ENCODE measurements at places on chromosomes 3 and 15.

- no peak for DNase-seq
Observed at GRCh38 chr3:135809021-135809634, 156.4 kb upstream of the PPP2R3A start.

DNA sequence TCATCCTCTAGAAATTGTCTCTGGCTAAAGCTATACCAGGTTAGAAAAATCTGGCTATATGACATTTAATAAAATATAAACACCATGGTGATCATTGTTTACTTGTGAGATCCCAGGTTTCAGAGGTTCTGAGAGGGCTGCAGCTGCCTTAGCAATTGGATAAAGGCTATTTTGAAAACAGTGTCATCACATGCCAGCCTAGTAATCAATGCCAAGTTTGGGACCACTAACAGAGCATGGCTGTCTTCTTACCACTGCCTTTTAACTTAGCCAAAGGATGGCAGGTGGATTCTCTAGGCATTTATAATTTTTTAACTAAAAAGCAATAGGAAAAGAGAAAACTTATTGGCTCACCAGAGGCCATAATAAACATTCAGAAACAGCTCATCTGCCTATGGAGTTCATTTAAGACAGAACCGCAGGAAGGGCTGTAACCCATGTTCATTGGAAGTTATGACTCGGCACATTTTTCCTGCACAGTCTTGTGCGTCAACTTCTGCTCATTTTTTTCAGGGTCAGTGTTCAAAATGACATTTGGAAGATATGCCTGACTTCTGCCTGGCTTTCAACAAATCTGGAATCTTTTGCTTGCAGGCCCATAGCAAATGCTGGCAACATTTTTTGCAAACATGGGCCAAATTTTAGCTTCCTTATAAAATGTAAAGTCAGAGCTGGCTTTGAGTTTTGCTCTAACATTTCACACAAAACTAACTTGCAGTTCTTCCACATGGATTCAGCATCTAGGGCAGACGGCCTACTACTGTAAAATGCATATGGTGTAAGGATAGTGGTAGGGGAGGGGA, 476.0 kb upstream of the TBL1XR1 start:
- peak; percentile 90 for DNase-seq

GRCh38 chr3:184755315-184755731, 43.5 kb upstream of the MAGEF1 start:
- DNase-seq = no peak

DNA sequence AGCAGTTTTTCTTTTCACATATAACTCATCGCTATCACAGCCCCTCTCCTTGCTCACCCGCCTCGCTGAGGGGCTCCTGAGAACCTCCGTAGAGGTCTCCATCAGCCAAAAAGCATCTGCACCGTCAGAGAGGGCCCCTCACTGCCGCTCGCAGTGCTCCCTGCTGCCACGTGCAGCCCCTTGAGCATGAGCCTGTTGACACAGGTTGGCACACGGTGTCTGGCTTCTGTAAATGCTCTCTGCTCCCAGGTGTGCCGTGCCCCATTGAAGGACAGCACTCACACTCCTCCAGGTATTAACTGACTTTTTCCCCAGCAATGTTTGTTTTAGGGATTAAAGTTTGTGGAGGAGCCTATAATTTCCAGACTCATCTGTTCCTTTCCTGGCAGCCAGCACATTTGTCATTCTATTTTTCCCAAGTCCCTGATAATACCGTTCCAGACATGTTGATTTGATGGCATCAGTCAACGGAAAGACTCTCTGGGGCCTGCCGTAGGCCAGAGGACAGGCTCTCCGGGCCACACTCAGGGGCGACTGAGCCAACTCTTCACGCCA, 2.1 kb upstream of the FURIN start:
- DNase-seq = no peak

GRCh38 chr3:194323785-194324735, 27.1 kb downstream of the CPN2 start:
- peak; percentile 72 for DNase-seq

DNA sequence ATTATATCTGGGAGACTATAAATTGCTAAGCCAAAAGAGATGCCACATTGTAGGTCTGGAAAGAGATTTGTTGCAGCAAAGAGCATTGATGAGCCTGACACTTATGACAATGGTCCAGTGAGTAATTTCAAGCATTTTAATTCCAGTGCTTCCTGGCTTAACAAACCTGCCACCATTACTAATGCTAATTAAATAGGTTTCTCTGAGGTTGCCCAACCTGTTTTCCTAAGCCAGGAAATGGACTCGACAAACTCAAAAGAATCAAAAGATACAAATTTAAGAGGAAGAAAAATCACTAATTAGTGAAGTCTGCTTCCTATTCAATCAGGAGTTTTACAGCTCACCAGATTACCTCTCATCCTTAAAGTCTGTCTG, 36.7 kb upstream of the CTDSPL start:
- no peak for DNase-seq

DNA sequence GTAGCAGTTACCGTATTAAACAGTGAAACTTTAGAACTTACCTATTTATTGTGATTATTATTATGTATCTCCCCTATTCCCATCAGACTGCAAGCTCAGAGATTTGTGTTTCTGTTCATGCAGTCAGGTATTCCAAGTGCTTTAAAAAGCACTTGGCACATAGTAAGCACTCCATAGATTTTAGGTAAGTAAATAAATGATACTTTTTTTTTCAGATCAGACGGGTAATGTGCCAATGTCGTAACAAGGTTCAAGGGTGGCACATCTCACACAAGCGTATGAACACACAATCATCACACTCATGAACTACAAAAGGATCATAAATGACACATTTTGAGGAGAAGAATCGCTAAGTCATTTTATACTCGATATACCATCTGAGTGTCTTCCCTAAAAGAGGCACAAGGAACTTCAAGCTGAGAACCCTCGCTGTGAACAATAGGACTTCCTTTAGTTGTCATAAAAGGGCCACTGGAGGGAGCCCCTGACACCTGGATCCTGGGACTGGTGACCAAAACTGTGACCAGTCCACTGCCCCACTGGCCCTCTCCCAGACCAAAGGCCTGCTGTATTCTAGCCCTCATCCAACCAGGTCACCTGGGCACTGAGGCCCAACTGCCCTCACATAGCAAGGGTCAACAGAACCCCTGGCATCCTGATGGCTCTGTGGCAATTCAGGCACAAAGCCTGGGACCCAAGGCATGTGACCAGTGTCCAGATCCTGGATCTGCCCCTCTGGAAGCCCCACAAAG, 32.1 kb downstream of the KIF9 start:
- DNase-seq = peak; percentile 15

GRCh38 chr3:23650371-23651140, 155.2 kb upstream of the UBE2E1 start:
- DNase-seq = peak; percentile 92

GRCh38 chr3:110576960-110577359, 494.7 kb upstream of the NECTIN3 start:
- DNase-seq = peak; percentile 97

GRCh38 chr3:69856965-69857705, 117.9 kb downstream of the MITF start:
- DNase-seq = no peak
